CD4-positive, alpha-beta T cell treated with Interleukin-17A for 1 hour (primary cell): ENCODE measurements at places on chromosomes 12 and 14.

DNA sequence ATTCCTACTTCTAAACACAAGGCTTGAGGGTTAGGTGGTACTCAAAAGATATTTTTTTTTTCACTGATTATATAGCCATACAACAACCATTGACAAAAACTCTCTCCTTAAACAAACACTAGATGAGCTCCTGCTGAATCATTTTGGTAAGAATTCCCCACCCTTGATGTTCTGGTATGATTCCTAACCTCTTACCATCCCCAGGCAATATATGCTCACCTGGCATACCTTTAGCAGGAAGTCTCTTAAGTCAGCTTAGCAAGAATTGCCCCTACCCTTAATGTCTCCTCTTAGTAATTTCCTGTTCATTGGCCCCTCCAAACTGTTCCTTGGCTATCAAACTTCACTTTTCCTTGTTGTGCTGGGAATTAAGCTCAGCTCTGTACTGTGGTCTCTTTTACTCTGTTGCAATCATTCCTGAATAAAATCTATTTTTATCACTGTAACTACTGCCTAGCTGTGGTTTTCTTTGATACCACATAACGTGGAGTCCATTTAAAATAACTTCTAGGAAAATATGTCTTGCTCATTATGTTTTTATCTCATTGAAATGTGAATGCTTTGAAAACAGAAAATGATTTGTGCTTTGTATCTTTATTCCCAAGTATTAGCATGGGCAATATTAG is 712.6 kb downstream of the SLC16A7 start:
- DNase-seq: no peak

GRCh38 chr12:109586385-109587296 is 13.0 kb downstream of the MVK start:
- DNase-seq: no peak

GRCh38 chr14:73025544-73025943 is 1.4 kb downstream of the ZFYVE1 start:
- DNase-seq: no peak

GRCh38 chr14:100660498-100660881 is 66.2 kb upstream of the DLK1 start:
- DNase-seq: no peak

GRCh38 chr14:69246331-69246730 is 13.6 kb upstream of the GALNT16 start:
- no peak for DNase-seq

DNA sequence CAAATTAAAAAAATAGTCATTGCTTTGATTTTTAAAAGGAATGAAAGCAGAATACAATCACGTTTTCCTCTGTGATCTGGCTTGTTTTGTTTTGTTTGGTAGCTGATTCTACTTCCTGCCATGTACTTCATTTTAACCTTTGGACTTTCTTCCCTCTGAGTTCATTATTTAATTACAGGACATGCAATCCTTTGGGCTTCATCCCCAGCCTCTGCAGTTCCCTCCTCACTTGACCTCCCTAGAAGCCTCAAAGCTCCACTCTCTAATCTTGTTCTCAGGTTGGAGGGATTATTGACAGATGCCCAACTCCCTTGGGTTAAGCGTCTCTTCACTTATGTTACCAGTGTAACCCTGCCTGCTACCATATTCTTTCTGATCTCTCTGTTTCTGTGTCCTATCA is 967.9 kb upstream of the SEL1L start:
- DNase-seq: no peak

DNA sequence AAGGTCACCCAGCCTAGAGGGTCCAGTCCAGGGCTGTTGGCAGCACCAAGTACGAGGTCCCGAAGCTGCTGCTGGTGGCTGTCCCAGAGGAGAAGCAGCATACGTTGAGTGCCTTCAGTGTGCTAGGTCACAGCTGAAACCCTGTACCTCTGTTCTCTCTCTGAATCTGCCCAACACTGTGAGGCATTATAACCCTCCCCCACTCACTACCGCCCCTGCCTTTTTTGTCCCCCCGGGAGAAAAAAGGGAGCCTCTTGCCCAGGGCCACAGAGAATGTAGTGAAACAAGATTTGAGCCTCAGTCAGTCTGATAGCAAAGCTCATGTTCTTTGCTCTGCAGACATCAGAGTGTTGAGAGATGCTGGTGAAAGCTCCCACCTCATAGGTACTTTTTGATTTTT is 53.4 kb downstream of the PPP2R5C start:
- DNase-seq: peak; percentile 57

GRCh38 chr12:69602954-69603353 is 7.8 kb downstream of the LRRC10 start:
- no peak for DNase-seq
